Activated CD8-positive, alpha-beta memory T cell treated with anti-CD3 and anti-CD28 coated beads for 24 hours (primary cell): ENCODE measurements at places on chromosomes 6 and 20.

- DNase-seq: no peak
Observed at GRCh38 chr6:37641546-37641945, 56.1 kb downstream of the MDGA1 start.

- no peak for DNase-seq
Observed at GRCh38 chr6:158445426-158446085, 114.3 kb upstream of the TMEM181 start.

DNA sequence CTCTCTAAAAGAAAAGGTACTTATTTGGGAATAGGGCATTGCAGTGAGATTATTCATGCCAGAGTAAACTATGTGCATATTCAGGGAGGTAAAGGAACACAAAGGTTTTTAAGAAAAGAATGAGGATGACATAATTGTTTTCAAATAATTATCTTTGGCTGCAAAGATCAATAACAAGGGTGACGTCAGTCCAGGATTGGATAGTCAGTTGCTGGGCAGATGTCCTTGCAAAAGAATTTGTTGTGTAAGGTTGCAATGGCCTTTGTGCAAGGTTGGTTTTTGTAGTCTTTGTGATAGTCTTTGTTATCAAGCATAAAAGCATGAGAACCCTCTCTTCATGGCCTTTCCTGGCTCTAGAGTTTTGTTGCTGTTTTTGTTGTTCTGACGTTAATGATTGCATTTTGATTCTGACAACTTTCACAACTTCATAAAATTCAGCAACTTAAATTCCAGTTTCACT, 17.7 kb downstream of the LOC128125822 start:
- no peak for DNase-seq

DNA sequence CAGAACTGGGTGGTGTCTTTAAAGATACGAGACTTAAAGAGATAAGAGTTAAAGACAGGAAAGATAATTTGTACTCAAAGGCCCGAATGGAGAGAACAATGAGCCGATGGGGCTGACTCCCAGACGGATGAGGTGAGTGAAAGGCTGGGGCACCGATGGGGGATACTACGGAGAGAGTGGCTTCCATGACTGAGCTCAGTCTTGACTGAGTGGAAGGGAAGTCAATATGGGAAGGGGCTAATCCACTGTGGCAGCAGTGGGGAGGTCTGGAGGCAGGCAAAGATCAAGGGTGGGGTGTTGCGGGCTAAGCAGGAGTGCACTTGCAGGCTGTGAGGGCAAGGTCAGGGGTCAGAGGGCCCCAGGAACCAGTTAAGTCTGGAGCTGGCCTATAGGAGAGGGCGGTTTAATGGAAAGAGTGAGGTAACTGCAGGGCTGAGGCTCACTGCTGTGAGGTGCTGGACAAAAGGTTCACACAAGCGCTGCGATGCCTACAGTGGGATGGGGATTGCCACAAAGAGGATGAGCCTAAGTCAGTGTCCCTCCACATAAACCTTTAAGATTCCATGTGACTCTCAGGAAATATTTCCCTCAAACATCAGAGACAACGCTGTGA, 42.1 kb downstream of the FAXC start:
- DNase-seq: no peak

DNA sequence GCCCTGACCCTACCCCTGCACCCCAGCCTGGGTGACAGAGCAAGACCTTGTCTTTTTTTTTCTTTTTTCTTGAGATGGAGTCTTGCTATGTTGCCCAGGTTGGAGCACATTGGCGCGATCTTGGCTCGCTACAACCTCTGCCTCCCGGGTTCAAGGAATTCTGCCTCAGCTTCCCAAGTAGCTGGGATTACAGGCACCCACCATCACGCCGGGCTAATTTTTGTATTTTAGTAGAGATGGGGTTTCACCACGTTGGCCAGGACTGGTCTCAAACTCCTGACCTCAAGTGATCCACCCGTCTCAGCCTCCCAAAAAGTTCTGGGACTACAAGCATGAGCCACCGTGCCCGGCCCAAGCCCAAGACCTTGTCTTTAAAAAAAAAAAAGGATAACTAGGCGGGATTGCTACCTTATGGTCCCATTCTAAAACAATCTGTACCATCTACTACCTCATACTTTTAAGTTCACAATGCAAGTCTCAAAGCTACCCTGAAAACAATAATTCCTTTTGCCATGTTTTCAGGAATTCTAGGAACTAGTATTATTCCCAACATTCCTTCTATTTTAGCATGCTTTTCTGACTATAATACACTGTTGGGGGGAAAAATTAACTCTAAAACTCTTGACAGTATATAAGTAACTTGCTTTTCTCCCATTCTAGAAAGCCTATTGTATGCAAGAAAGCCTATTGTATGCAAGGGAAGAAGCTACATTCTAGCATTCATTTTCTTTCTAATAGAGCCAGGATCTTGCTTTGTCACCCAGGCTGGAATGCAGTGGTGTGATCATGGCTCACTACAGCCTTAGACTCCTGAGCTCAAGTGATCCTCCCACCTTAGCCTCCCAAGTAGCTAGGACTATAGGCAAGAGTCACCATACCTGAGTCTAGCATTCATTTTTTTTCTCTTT, 6.6 kb downstream of the TUBB start:
- DNase-seq: peak; percentile 64

DNA sequence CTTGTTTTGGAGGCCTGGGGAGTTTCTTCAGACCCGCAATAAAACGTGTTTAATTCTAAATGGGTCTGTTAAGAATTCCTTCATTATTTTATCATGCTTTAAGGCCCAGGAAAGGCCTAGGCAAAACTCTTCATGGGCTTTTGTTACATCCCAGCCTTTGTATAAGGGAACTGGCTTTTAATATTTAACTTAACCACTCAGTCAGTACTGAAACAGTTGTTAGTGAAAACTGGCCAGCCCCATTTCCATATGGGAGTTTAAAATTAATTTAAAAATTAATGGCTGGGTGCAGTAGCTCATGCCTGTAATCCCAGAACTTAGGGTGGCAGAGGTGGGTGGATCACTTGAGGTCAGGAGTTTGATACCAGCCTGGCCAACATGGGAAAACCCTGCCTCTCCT, 213.2 kb upstream of the FKBP1C start:
- no peak for DNase-seq

GRCh38 chr6:132058975-132059374, 107.8 kb upstream of the CCN2 start:
- DNase-seq: no peak

DNA sequence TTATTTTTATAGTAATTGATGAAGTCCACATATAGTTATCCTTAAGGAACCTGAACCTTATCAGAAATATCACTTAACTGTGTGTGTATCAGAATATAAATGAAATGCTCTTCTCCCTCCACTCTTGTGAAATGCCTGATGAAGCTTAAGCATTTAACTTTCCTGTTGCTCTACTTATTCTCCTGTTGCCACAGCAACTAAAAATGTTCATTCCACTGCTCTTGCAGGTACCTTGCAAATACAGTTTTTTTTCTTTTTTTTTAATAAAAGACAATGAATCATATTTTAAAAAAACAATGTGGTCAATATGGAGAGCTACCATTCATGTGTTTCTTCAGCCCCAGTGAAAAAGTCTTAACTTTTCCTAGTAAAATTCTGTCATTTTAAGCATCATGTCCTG, 210.3 kb downstream of the RFPL4B start:
- no peak for DNase-seq

GRCh38 chr6:37865504-37865903, 46.0 kb downstream of the ZFAND3 start:
- DNase-seq: no peak

- no peak for DNase-seq
Observed at GRCh38 chr6:111921103-111921502, 47.9 kb upstream of the FYN start.

GRCh38 chr6:136579800-136580199, 29.6 kb upstream of the MAP7 start:
- DNase-seq: no peak

DNA sequence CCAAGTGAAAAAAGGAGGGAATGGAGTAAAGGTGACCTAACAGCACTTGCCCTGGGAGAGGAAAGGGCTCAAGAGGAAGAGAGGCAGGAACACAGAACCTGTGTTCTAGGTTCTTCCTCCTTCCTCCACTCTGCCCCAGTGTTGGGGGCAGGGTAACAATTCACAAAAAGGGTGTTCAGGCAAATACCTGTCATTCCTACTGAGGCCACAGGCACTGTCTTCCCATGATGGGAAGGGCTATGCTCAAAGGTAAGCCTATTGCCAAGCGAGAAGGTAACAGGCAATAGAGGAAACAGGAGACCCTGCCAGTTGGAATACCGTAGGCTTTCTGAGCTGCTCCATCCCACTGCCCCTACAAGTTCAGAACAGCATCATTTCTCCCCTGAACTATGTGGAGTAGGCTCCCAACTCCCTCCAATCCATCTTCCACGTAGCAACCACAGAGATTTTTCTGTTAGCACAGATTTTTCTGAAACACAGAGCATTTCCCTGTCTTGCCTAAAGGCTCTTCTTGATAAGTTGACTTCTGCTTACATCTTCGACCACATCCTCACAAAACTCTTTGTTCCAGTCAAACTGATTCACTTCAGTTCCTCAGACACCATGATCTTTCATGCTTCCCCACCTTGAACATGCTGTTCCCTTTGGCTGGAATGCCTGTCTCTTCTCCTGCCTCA, 2.7 kb downstream of the AGPAT1 start:
- DNase-seq: no peak

GRCh38 chr6:168370310-168370991, 50.9 kb upstream of the DACT2 start:
- peak; percentile 87 for DNase-seq

- no peak for DNase-seq
Observed at GRCh38 chr6:110446405-110446804, 30.0 kb downstream of the SLC22A16 start.

DNA sequence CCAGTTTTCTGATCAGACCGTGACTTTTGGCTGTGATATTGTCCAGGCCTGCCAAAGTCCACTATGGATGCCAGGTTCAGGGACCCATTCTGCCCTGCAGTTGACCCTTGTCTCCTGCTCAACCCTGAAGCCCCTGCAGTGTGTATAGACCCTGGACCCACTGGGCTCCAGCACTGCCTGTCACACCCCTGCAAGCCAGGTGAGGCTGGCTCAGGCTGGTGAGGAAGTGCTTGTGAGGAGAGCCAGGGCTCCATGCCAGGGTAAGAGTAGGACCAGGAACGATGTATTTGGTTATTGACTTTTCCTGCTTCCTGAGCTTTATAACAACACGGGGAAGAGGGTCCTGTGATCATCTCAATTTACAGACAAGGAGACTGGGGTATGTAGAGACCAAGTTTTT, 19.1 kb upstream of the CD93 start:
- no peak for DNase-seq

DNA sequence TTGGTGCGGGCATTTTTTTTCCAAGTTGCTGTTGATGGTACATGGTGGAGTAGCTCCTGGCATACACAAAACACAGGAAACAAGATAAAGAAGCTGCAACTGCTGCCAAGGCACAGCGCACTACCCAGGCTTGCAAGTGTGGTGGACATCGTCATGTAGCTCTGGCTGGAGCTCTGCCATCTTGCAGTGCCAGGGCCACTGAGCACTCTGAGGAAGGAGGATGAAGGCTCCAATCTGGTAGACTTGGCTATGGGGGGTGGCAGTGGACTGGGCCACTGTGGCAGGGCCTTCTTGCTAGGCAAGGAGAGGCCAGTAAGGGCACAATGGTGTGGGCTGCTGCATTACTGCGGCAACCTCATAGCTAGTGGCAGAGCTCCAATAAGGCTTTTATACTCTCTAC, 263.5 kb downstream of the CENPW start:
- DNase-seq: no peak

DNA sequence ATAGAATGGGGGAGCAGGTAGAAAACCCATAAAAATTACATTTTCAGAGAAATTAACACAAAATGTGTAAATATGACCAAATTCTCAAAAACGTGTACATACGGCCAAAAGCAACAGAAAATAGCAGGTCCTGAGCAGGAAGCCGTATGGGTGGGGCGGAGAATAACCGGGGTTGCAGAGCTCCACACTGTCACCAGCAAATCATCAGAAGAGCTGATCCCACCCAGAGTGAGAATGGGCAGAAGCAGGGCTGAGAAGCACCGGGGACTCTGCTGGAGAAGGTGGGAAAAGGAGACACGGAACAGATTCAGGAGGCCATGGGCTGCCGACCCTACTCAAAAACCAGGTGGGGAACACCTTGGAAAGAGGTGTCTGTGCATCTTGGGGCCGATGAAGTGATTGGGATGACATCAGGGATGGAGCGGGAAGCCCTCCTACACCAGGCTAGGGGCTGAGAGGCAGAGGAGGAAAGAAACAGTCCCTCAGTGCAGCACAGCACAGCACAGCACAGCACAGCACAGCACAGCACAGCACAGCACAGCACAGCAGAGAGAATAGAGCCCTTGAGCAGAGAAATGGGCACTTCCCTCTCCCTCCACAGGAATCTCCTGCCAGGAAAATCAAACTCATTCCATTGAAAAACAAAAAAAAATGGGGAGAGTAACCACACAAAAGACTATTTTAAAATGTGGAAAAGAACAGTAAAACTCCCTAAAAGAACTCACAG, 22.3 kb downstream of the STX7 start:
- no peak for DNase-seq

- no peak for DNase-seq
Observed at GRCh38 chr20:47055699-47056369, 161.2 kb downstream of the EYA2 start.

- DNase-seq: no peak
Observed at GRCh38 chr6:170234419-170234818, 56.5 kb downstream of the DLL1 start.

GRCh38 chr20:32772046-32772445, 9.9 kb downstream of the DNMT3B start:
- DNase-seq: no peak

GRCh38 chr20:32004963-32005362, 5.3 kb upstream of the CCM2L start:
- no peak for DNase-seq

GRCh38 chr6:16097382-16098171, 31.3 kb upstream of the MYLIP start:
- DNase-seq: no peak

DNA sequence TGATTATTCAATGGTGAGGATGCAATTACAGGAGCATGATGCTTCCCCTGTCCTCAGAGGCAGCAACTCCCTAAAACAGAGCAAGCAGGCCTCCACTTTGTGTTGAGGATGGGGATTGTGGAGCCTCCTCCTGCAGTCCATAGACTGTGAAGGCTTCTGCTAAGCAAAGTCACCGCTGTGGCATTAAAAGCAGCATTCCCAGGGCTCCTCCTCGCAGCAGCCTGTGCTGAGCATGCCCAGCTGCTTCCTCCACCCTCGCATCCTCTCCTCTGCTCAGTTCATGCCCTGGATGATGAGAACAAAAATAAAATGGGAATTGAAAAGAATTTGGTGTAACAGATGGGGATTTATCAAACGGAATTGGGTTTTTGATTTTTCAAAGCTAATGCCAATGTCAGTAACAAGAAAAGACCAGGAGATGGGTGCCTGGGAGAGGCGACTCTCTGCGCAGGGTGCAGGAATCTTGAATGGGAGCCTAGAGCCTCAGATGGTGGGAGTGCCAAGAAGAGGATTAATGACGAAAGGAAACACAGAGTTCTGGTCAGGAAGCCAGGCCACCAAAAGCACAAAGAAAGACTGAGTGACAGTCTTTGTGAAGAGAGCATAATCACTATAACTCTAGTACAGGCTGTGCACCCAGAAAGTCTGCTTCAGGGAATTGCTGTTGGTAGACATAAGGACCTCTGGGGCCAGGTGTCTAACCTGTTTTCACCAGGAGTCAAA, 347.6 kb downstream of the TPBG start:
- no peak for DNase-seq
